ENCODE measurements at places on chromosomes 6 and 20.

DNA sequence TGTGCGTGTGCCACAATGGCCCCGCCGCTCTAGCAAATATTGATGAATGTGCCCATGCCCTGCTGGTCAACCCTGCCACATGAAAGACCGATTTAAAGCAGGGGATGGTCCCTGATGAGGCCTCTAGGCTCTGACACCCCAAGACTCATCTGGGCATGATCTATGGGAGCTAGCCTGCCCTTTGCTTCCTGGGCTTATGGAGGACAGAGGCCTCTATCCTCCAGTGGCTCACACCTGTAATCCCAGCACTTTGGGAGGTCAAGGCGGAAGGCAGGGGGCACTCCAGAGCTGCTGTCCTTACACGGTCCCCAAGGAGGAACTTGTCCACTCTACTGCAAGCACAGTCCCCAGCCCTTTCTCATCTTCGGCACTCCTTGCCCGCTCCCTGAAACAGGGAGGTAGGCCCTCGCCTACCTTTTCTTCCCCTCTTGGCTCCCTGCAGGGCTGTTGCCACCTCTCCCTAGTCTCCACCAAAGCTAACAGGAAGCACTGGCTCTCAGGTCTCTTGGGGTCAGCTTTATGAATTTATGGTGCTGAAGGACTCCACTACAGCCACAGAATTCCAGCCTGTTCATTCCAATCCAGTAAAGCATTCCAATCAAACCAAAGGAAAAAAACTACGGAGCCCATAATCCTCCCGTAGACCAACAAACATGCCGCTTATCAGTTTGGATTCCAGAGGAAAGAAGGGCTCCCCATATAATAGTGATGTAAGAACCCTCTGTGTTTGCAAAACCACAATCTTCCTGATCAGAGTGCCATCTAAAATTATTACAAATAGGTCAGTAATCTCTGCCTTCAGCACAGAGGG, 48.7 kb upstream of the FOXQ1 start:
- no peak for DNase-seq

DNA sequence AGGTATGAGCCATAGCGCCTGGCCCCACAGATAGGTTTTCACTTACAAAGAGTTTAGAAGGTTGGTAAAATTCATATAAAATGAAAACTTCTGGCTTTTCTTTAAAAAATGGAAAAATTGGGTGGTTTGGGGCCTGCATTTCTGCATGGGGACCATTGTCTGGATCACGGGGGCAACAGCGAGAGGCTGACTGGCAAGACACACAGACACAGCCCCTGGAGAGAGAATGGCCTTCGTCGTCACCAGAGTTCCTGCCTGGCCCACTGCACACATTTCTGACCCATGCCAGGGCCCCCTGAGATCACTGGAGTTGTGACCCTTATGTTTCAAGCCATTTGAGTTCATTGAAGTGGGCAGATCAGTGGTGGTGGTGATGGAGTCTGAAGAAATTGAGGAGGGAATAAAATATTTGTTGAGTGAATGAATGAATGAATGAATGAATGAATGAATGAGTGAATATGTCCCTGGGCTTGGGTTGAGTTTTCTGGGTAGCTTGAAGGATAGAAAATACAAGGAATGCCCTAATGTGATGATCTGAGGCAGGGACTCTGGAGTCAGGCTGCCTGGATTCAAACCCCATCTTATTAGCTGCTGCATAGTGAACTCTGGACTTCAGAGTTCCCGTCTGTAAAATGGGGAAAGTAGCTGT, 173.8 kb downstream of the ZFP64 start:
- no peak for DNase-seq

- no peak for DNase-seq
Observed at GRCh38 chr20:58576603-58576970, 61.4 kb upstream of the APCDD1L start.

- DNase-seq = peak; percentile 32
Observed at GRCh38 chr20:35463455-35464300, 8.3 kb downstream of the CEP250 start.

- no peak for DNase-seq
Observed at GRCh38 chr6:16279243-16279642, 40.9 kb downstream of the GMPR start.

- DNase-seq = peak; percentile 19
Observed at GRCh38 chr20:48718786-48719578, 108.8 kb downstream of the PREX1 start.

DNA sequence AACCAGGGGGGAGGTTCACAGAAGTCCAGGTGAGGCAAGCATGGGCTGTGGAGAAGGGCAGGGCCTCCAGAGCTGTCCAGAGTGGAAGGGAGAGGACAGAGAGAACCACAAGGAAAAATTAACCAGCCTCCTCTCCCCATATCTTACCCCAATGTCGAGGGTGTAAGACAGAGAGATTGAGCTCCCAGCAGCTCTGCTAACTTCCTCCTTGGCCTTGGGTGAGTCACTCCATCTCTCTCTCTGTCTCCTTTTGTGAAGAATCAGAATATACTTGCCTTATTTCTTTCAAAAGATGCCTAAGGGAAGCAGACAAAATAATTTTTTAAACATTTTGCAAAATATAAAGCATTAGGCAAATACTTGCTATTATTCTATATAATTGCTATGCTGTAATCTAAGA, 58.3 kb upstream of the IYD start:
- DNase-seq = no peak
